ENCODE measurements at places on chromosomes 3 and 15. TPM values are rescaled to one million over a fixed set of nuclear protein-coding genes. Genes with fewer than 3 reads are reported as not detected.

Gene TMEM207
- total RNA-seq: not detected

Gene SKOR1
- 0.29 TPM for total RNA-seq

Gene VEPH1
- total RNA-seq: not detected

Gene KNL1
- 69.0 TPM for total RNA-seq

Gene SAMD7
- not detected for total RNA-seq

Gene CYP19A1
- total RNA-seq: not detected
